Left lung (tissue), 14 donors: ENCODE measurements at places on chromosomes 12 and 14. TPM values are rescaled to one million over a fixed set of nuclear protein-coding genes. Genes with fewer than 3 reads are reported as not detected.

- no peak overlapping the region for H3K27ac ChIP-seq
- no peaks in the 10 kb centered on the region for H3K36me3 ChIP-seq
- no peak overlapping the region for H3K4me3 ChIP-seq
Observed at GRCh38 chr12:113724794-113725556, 241.2 kb downstream of the RBM19 start.

GRCh38 chr12:78568321-78569020, 296.1 kb upstream of the SYT1 start:
- H3K4me1 ChIP-seq = no peaks in the 10 kb centered on the region
- H3K27me3 ChIP-seq = no peaks in the 10 kb centered on the region
- H3K4me3 ChIP-seq = no peak overlapping the region
- no peak for DNase-seq
- no peak overlapping the region for H3K27ac ChIP-seq

DNA sequence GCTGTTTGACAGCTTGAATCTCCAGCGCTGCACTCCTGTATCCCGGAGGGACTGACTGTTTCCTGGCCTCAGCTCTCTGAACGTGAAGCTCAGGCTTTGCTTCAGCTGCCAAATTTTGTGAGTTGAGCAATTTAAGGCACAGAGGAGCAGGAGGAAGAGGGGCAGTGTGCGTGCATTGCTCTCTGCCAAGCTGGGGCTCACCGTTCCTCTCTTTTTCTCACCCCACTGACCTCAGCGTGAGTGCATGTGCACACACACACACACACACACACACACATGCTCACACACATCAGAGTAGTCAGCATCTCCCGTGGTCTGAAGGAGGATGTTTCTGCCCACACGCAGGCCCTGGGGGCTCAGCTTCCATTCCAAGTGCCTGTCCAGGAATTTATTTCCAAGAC, 27.8 kb upstream of the BDKRB2 start:
- peak; percentile 81 for DNase-seq
- H3K27ac ChIP-seq = no peak overlapping the region
- no peaks in the 10 kb centered on the region for H3K36me3 ChIP-seq
- no peaks in the 10 kb centered on the region for H3K27me3 ChIP-seq
- H3K4me1 ChIP-seq = peaks cover 8% of the 10 kb centered on the region

DNA sequence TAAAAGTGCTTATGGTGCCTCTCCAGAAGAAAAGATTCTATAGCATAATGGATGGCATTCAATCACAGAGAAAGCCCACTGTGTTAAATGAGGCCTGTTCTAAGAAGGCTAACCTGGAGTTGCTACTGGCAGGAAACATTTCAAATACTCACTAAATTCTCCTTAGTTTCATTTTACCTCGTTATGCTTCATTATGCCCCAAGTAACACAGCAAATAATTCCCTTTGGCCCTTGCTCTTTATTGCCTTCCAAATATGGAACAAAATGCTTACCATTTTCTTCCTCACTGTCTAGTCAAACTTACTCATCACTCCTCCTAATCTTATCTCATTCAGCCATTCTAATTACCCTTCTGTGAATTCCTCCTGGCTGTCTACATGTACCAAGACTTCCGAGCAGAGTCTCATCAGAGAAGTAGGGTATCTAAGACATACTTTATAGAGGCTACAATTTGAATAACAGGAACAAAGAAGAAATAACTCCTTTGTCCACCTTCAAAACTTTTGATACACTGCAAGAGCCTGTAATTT, 292.1 kb upstream of the CLEC14A start:
- DNase-seq = no peak
- no peaks in the 10 kb centered on the region for H3K27me3 ChIP-seq
- H3K4me3 ChIP-seq = no peak overlapping the region
- H3K4me1 ChIP-seq = no peaks in the 10 kb centered on the region
- no peaks in the 10 kb centered on the region for H3K36me3 ChIP-seq
- no peak overlapping the region for H3K27ac ChIP-seq

ACSS3 gene
- polyA plus RNA-seq = 29.0 TPM

FOXN3 gene
- polyA plus RNA-seq = 45.1 TPM

HHIPL1 gene
- 3.1 TPM for polyA plus RNA-seq

DNA sequence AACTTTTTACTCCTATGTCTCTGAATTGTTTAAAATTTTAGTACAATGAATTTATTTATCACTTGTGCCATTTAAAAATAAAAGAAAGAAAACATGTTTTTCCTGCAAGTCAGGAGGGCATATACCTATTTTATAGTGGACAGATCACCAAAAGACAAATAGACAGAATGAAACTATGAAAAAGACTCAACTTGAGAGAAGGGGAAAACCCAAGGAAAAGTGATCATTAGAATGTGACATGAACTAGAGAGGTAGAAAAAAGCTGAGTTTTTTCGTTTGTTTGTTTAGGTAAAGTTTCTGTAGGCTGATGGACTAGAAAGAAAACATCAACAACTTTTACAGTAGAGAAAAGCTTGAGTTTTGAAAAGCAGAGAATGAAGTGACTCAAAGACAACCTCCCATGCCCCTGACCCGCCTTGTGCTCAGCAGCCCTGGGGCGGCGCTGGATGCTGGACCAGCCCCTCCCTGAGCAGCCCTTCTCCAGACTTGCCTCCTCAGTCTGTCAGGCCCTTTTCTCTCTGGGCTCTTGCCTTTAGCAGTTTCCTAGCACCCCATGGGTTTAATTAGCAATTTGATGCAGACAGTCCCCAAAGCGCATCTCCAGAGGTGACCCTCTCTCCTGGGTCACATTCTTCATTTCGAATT, 95.1 kb upstream of the ARID2 start:
- H3K27ac ChIP-seq = no peak overlapping the region
- no peaks in the 10 kb centered on the region for H3K36me3 ChIP-seq
- no peaks in the 10 kb centered on the region for H3K27me3 ChIP-seq
- DNase-seq = no peak
- H3K4me1 ChIP-seq = no peaks in the 10 kb centered on the region
- H3K4me3 ChIP-seq = no peak overlapping the region

- no peaks in the 10 kb centered on the region for H3K36me3 ChIP-seq
- H3K4me3 ChIP-seq = no peak overlapping the region
- no peak for DNase-seq
- H3K4me1 ChIP-seq = no peaks in the 10 kb centered on the region
- no peaks in the 10 kb centered on the region for H3K27me3 ChIP-seq
Observed at GRCh38 chr12:116804051-116804450, 65.9 kb downstream of the RNFT2 start.
